ENCODE measurements at places on chromosomes 13 and 19. TPM values are rescaled to one million over a fixed set of nuclear protein-coding genes. Genes with fewer than 3 reads are reported as not detected.

DNA sequence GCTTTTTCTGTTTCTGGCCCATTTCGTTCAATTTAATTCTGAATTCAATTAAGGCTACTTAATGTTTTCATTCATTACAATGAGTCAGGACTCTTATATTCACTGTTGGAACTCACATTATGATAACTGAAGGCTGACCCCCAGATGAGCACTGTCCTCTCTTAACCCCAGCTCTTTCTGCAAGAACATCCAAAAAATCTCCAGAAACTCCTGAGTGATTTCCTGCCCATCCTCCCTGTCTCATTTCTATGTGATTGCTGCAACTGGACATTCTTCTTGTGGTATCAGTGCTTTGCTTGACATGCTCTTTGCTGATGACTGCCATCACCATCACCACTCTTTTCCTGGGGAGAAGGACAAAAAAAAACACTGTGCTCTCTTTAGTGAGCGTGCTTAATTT lies 240.3 kb downstream of the SPRY2 start:
- no peak for DNase-seq

GRCh38 chr13:110126391-110126961 lies 180.5 kb downstream of the COL4A1 start:
- peak; percentile 86 for DNase-seq

GRCh38 chr19:50230379-50231351 lies 27.2 kb downstream of the MYH14 start:
- no peak for DNase-seq

Gene RTBDN
- total RNA-seq: not detected

DNA sequence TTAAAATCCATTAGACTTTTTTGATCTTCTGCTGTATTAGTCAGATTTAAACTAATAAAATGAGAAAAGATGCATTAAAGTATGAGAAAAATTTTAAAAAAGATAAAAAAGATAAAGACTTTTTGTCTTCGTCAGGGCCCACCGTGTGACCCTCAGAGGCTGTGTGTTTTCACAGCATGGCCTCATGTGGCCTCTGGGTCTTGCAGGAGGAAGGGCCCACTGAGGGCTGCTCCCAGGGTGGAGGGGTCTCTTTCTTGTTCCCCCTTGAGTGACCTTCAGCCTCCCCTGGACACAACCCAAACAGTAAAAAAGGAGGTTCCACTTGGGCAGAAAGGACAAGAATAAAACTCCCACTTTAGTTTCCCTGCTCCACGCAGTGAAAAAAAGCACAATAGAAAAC lies 57.1 kb upstream of the RANBP3 start:
- DNase-seq: peak; percentile 52

Gene DNAAF3
- total RNA-seq: 1.3 TPM

Gene TNFRSF19
- total RNA-seq: 106 TPM

DNA sequence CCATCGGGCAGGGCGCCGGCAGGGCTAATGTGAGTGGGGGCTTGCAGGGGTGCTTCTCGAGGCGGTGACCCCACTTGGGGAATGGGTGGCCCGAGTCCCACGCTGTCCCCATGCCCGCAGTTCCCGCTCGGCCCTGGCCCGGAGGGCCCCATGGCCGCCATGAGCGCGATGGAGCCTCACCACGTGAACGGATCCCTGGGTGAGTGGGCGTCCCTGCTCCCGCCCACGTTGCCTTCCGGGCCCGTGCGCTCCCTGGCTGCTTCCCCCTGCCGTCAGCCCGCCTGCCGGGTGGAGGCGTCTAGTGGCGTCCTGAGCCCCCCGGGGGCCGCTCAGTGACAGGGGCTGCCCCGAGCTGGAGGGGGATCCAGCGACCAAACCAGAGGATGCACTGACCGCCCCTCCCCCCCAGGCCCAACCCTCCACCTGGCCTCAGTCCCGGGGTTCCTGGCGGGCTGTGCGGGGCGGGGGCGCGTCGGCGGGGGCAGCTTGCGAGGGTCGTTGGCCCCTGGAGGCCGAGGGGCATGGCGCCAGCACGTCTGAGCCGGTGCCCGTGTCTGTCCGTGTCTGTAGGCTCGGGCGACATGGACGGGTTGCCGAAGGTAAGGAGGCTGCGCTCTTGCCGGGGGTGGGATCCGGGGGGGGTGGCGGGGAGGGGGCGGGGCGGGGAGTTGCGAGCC lies 4.8 kb downstream of the ISYNA1 start:
- no peak for DNase-seq

DNA sequence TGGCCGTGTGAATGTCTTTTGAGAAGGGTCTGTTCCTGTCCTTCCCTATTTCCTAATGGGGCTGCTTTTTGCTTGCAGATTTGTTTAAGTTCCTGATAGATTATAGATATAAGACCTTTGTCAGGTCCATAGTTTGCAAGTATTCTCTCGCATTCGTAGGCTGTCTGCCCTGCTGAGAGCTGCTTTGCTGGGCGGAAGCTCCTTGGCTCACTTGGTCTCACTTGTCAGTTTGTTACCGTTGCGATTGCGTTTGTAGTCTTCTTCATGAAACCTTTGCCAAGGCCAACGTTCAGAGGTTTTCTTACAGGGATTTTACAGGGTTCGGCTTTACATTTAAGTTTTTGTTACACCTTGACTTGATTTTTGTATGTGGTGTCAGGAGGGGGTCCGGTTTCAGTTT lies 44.0 kb upstream of the TFDP1 start:
- DNase-seq: no peak

Gene GPR12
- 5.0 TPM for total RNA-seq

Gene KLHL1
- not detected for total RNA-seq

- DNase-seq: no peak
These were observed 15.5 kb upstream of the UBL3 start for GRCh38 chr13:29865934-29866333.

Gene CEACAM21
- total RNA-seq: not detected

DNA sequence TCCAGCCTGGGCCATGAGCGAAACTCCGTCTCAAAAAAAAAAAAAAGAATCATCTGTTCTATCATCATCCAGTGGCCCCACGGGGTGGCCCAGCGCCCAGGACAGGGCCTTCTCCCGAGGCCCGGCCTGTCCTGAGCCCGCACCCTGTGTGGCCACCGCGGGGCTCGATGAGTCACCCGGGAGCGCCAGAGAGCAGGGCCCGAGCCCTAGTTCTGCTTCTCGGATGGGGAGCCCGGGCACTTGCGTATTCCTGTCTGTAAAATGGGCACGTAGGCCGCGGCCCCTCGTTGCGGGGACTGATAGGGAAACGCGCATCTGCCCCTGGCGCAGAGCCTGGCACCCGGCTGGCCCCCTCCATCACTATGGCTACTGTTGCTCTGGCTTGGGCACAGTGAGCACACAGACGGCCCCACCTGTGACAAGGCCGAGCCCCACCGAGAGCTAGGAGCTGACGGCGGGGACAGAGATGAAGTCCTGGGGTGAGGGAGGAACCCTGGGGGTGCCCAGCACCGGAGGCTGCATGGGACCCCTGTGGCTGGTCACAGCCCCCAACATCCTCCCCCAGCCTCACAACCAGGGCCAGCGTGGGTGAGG lies 21.3 kb upstream of the UQCR11 start:
- DNase-seq: no peak

DNA sequence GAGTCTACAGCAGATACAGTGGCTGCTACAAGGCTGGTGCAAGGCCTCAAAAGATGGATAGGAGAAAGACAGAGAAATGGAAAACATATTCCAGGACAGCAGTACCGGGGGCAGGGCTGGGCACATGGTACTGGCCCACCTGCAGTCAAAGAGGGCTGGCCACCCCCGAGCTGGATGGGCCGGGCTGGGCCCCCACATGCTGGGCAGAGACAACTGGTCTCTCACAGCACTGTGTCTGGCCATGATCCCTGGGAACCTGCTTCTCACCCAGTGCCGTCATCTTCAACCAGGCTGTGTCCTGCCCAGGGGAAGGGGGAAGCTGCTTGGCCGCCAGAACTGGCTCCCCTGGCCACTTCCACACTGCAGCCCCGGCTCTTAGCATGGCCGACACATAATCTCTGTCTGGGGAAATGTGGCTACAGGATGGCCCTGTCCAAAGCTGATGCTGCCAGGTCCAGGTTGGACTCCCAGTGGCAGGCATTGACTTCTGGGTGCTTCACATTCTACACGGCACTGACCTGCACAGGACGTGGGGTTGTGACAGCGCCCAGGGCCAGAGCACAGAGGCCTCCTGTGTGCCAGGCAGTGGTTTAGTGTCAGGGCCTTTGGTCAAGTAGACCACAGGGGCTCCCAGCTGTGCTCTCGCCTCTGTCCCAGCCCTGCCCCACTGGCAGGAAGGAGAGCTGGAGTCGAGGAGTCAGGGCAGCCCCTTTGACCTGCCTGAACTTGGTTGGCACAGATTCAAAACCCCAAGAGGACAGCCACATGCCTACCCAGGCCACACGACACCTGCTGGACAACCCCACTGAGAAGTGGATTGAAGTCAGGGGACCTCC lies 21.7 kb downstream of the PEPD start:
- no peak for DNase-seq

DNA sequence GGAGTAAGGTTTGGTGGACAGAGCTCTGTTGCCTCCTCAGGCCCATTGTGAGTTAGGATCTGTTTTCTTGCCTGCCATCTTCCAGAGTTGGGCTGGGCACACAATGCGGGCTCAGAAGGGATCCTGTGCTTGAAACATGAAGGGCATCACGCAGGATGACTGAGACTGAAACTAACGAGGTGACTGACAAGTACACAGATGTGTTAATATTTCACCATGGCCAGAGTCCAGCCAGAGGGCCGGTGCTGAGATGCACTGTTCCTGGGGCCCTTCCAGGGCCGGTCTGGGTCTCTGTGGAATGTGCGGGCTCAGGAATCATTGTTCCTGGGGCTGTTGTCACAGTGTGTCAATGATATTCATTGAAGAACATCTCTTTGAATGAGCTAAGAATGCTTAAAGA lies 163.7 kb downstream of the URI1 start:
- no peak for DNase-seq

- DNase-seq: no peak
These were observed 238.0 kb downstream of the IRS2 start for GRCh38 chr13:109548374-109548773.

DNA sequence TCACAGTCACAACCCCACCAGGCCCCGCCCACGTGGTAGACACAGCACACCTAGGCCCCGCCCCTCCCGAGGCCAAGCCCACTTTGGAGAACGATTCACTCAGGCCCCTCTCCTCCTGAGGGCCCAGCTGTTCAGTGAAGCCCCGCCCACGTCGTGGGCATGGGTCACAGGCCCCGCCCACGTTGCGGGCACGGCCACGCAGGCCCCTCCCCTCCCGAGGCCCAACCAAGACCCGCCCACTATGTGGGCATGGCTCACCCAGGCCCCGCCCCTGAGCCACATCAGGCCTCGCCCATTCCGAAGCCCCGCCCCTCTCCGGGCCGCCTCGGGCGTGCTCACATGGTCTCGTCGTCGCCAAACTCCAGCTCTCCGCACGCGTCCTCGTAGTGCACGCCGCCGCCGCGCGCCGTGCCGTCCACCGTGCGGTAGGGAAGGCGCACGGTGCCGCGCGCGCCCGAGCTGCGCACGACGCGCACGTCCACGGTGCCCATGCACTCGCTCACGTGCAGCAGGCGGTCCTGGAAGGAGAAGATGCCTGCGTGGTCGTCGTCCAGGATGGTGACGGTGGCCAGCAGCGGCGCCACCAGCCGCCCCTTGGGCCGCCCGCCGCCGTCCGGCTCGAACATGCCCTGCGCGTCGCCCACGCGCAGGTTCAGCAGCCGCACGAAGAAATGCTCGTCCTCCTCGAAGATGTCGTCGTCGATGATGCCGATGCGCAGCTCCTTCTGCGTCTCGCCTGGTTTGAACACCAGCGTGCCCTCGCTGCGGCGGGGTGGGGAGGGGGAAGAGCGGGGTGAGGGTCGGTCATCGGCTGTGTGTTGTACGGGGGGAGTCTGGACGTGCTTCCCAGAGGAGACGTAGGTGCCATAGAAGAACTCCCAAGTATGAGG lies 24.0 kb downstream of the SLC8A2 start:
- no peak for DNase-seq

DNA sequence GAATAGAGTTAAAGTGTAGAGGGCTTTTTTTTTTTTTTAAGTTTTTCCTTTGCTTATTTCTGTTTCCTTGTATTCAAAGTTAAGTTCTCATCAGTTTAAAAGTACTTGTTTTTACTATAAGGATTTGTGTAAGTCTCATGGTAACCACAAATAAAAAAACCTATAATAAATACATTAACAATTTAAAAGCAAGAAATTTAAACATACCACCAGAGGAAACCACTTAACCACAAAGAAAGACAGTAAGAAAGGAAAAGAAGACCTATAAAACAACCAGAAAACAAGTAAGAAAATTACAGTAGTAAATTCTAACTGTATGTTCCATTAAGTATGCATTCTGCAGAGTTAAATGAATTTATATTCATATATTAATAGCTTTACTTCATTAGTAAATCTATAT lies 999.1 kb upstream of the ATXN8OS start:
- DNase-seq: no peak

DNA sequence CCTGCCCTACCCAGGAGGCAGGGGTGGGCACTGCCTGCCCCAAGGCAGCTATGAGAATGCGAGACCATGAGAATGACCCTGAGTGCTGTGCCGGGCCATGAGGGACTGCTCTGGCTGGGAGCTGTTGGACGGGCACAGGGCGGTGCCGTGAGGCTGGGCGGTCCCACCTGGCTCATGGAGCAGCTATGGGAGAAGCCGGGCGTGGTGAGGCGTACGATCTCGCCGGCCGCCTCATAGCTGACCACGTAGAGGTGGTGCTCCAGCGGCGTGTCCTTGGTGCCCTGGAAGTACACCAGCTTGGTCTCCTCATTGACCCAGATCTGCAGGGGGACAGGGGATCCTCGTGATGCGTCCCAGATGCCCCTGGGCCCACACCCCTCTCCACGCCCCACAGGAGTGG lies 19.3 kb upstream of the MYDGF start:
- DNase-seq: no peak

- DNase-seq: no peak
These were observed 26.9 kb upstream of the SOX21 start for GRCh38 chr13:94739235-94739634.

GRCh38 chr13:85095418-85096272 lies 703.6 kb downstream of the SLITRK6 start:
- no peak for DNase-seq

- no peak for DNase-seq
These were observed 4.1 kb downstream of the AZU1 start for GRCh38 chr19:831407-832369.

DNA sequence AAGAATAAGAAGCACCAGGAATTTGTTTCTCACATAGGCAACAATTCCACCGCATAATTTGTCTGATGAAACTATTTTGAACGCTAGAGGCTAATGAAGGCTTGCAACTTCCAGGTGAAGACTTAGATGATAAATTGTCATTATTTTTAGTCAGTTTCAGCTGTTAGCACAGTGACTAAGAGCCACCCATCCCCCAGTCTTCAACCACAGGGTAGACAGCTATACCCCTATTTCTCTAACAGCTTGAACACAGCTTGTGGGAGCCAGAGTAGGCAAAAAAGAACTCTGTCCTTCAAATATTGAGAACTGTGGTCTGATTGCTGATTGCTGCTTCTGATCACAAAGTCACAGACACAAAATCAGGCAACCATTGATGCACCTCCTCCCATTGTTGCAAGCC lies 1124.8 kb upstream of the PRR20A start:
- no peak for DNase-seq

Gene COX7A1
- total RNA-seq: 6.1 TPM

Gene SCN1B
- total RNA-seq: 1.1 TPM

Gene CACNG8
- total RNA-seq: 0.05 TPM

Gene KIRREL2
- not detected for total RNA-seq

- DNase-seq: no peak
These were observed 12.8 kb downstream of the CIB3 start for GRCh38 chr19:16160445-16160942.

Gene NFILZ
- not detected for total RNA-seq

Data from lower leg skin (tissue), 4 donors.